Heart right ventricle (tissue), 16 donors: ENCODE measurements at places on chromosomes 1 and 21. TPM values are rescaled to one million over a fixed set of nuclear protein-coding genes. Genes with fewer than 3 reads are reported as not detected.

- no peak overlapping the region for H3K27ac ChIP-seq
- no peaks in the 10 kb centered on the region for H3K36me3 ChIP-seq
- no peaks in the 10 kb centered on the region for H3K4me1 ChIP-seq
Observed at GRCh38 chr1:224554620-224555259, 61.4 kb upstream of the CNIH3 start.

DNA sequence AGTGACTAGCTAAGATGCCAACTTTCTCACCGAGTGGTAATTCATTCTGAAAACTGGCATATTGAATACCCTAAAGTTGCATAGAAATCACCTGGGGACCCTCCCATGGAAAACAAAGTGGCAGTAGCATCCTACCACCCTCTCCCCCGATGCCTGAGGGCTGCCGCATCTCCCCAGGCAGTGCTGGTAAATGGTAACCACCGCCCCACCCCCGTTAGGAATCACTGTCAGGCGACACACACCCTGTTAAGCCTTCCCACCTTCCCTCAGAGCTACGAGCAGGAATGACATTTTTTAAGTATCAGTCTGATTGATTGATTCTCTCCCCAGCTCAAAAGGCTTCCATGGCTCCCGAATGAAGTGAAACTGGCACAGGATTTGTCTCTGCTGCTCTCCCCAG is 28.3 kb downstream of the TMPRSS2 start:
- no peak overlapping the region for H3K27ac ChIP-seq
- H3K36me3 ChIP-seq: no peaks in the 10 kb centered on the region
- peaks cover 3% of the 10 kb centered on the region for H3K27me3 ChIP-seq

DNA sequence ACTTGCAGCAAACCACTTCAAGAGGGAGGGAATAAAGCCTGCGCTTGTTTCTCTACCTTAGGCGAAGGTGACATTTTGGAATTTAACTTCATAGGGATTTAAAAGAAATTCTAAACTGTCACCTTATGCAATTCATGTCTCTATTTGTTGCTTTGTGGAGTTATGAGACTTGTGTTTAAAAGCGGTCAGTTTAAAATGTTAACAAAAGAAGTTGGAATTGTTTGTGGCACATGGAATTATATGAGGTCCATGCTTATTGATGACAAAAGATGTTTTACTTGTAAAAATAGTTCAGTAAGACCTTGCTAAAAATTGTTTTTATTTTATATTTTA is 15.8 kb downstream of the NR5A2 start:
- H3K4me3 ChIP-seq: peak overlapping the region; percentile 64
- peaks cover 21% of the 10 kb centered on the region for H3K27me3 ChIP-seq
- no peaks in the 10 kb centered on the region for H3K36me3 ChIP-seq
- H3K27ac ChIP-seq: no peak overlapping the region
- no peak for DNase-seq
- peaks cover 55% of the 10 kb centered on the region for H3K4me1 ChIP-seq

IFT25 gene
- total RNA-seq: 10.7 TPM

- H3K27ac ChIP-seq: no peak overlapping the region
- H3K27me3 ChIP-seq: no peaks in the 10 kb centered on the region
- H3K4me1 ChIP-seq: no peaks in the 10 kb centered on the region
- H3K4me3 ChIP-seq: no peak overlapping the region
Observed at GRCh38 chr1:219529116-219529515, 83.8 kb downstream of the ZC3H11B start.

DNA sequence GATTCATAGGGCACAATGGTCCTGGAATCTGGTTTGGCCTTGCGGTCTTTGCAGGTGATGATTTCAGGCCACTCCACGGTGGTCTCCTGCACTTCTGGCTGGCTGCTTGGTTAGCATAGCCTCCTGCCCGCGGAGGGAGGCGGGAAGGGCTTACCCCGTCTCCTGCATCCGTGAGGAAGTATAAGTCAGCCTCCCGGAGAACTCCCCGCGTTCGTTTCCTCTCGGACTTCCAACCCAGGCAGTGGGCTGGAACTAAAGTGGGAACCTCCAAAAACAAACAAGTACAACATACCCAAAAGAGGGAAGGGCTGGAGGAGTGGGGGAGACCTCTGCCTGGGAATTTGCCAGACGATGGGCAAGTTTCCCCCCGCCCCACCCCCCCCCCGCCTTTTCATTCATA is 939 bp upstream of the CCN1 start:
- peak overlapping the region; percentile 93 for H3K27ac ChIP-seq
- H3K27me3 ChIP-seq: no peaks in the 10 kb centered on the region
- H3K4me1 ChIP-seq: peaks cover 7% of the 10 kb centered on the region
